ENCODE measurements at places on chromosomes 7 and 10.

DNA sequence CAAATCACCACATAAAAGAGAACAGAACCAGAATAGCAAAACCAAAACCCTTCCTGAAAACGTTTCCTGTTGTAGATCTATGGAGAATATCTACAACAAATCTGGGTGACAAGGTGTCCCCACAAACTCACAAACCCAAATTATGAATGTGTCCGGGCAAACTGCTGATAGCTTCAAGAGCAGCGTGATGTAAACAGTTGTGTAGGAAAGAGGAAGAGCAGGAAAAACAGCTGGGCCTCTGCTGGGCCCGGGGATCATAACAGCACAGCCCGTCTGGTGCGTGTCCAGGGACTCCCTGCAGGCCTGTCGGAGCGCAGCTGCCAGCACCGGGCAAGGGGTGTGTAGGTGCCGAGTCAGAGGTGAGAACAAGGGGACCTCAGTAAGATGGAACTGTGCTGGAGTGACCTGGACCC lies 53.7 kb downstream of the KCNH2 start:
- no peak for DNase-seq

- DNase-seq, result no peak
Observed at GRCh38 chr7:498678-499641, 20.7 kb downstream of the PDGFA start.

DNA sequence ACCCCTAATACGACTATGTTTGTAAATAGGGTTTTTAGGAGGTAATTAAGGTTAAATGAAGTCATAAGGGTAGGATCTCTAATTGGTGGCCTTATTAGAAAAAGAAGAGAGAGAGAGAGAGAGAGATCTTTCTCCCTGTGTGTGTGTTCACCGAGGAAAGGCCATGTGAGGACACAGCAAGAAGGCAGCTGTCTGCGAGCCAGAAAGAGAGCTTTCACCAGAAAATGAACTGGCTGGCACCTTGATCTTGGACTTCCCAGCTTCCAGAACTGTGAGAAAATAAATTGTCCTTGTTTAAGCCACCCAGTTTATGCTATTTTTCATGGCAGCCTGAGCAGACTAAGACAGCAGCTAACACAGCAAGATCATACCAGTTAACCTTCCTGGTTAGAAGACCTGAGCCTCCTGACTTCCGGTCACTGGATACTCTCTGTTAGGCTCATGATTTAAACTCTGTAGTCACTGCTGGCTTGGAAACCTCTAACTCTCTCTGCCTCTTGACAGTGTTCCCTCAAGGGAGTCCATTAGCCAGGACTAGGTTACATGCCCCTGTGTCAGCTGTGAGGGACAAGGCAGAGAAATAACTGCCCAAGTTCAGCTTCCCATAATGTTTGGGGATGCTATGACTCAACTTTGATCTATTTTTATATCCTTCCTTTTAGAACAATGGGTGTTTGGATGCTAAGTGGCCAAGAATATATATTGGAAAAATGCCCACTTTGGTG lies 102.3 kb downstream of the DYNC1I1 start:
- DNase-seq, result no peak

DNA sequence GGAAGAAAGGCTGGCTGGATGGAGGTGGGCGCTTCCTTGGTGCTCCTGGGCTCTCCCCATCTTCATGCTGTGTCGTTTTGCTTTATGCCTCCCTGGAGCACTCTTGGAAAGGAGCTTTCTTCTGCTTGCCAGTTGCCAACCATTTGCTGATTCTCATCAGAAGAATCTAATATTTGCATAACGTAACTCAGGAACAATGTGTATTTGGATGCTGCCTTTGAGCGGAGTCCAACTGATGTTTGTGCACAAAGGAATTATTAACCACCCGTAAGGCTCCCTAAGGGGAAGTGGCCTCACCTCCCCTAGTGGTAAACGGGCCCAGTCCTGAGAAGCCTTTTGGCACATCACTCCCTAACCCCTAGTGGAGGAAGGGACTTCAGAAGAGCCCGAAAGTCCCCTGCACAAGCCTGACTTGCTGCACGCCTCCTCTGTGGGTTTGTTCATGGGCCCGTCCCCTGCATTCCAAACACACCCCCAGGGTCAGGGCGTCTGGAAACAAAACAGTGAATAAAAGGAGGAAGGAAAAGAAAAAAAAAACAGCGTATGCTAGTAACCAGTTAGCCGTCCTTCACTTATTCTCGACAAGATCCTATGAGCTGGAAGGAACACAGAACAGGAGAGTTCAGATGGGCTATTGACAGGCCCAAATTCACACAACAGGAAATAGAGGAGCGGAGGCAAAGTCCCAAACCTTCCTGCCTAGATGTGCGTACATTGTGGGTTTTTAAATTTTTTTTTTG lies 602.2 kb downstream of the LRMDA start:
- DNase-seq, result peak; percentile 85

GRCh38 chr7:25562673-25563182 lies 334.4 kb upstream of the NPVF start:
- DNase-seq, result no peak

Measured in fibroblast of skin of scalp (primary cell).